Activated naive CD8-positive, alpha-beta T cell treated with anti-CD3 and anti-CD28 coated beads, Interleukin-2, amount 50 U/mL, for 24 hours (primary cell): ENCODE measurements at places on chromosomes 12 and 14.

- DNase-seq, result no peak
Measured at GRCh38 chr12:74185360-74185759, 352.3 kb upstream of the ATXN7L3B start.

DNA sequence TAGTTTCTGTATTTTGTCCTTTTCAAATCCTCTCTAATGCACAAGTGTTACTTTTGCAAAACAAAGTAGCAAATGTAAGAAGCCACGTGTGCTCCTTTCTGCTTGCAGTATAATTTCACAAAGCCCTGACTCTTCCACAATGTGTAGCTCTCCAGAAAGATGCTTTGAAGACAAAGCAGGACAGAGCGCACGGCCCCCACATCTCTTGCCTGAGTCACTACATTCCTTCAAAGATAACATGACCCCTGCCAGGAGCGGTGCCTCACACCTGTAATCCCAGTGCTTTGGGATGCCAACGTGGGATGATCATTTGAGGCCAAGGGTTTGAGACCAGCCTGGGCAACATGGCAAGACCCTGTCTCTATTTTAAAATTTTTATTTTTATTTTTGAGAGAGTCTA is 40.5 kb downstream of the JAG2 start:
- no peak for DNase-seq

DNA sequence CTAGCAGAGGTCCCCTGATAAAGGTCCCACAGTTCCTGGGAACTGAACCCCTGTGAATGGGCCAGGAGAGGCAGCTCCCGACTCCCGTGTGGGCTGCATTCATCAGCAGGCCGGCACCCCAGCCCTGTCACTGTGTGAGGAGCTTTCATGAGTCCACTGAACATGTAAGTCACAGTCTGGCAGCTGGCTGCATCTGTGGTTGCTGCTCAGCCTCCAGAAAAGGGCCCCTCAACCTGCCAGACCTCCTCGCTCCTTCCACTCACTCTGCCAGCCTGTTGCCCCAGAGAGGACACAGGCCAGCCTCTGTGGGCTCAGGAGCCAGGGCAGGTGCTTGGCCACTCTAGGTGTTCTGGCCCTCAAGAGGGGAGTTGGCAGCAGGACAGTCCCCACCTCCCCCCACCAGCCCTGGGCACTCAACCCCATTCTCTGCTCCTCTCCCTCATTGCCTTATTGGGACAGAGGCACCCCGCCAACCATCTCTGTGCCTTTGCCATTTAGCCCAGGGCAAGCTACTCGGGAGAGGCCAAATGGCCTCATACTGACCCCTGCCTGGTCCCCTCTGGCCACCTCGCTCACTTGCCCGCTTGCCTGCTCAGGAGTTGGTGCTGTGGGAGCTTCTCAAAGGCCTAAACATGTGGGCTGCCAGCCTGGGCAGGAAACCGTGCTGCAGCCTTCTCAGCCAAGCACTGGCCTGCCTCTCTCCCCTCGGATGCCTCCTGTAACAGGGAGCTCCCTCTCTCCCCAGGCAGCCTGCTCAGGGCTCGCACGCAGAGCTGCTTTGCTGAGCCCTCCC is 1.9 kb downstream of the RTL1 start:
- no peak for DNase-seq

DNA sequence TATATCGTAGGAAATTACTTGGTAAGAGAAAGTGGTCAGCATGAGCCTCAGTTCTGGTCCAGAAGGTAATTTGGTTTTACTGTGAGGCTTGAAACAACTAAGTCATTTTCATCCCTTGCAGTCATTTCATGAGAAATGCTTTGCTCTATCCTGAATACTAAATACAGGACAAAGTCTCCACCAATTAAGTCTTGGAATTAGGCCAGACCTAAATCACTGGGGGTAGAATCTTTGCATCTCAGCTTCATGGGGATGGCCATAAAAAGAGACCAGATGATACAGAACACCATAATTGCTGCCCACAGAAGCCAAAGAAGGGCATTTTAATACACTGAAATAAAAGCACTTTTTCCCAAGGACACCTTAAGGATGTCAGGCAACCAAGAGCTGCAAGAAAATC is 277.9 kb upstream of the DCN start:
- DNase-seq, result no peak

GRCh38 chr14:50978888-50979287 is 34.6 kb upstream of the PYGL start:
- no peak for DNase-seq

DNA sequence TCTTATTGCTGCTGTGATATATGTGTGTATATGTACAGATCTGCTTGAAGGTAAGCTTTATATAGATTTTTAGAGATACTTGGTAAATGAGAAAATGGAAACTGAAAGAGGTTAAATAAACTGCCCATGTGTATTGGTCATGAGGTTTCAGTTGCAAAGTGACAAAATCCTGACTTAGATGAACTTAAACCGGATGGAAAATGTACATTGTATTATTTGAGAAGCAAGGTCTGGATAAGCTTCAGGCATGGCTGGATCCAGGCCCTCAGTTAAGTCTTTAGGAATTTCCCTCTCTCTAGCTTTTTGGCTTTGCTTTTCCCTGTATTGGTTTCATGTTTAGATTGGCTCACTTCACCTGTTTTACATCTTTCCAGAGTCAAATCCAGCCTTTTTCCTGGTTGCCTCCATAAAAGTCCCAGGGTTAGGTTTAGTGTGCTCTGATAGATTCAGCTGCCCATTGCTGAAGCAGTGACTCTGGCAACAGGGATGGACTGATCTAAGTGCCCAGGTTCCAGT is 21.0 kb upstream of the MAP1LC3B2 start:
- no peak for DNase-seq

- no peak for DNase-seq
Measured at GRCh38 chr14:105458010-105458409, 16.6 kb upstream of the CRIP2 start.

DNA sequence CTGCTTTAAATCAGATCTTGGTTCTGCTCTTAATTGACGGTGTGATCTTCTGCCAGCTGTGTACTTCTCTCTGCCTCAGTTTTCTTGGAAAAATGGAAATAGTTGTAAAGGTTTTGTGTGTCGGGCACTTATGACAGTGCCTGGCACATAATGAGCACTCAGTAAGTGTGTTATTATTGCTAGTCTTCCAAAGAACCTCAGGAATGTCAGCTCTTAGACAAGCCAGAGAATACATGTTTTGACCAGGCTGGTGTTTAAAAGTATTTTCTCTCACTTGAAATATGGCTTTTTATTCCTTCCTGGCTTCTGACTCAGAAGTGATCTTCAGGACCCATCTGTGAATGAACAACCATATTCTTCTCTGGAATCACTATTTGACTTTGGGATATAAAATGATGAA is 304.1 kb downstream of the SNAPC1 start:
- no peak for DNase-seq
